ENCODE measurements at places on chromosomes 6 and 20. TPM values are rescaled to one million over a fixed set of nuclear protein-coding genes. Genes with fewer than 3 reads are reported as not detected.

BPI gene
- total RNA-seq = not detected

SDC4 gene
- 1.9 TPM for total RNA-seq

EPPIN gene
- total RNA-seq = not detected

CCM2L gene
- 2.0 TPM for total RNA-seq

Data from occipital lobe (tissue), 3 donors.